ENCODE measurements at places on chromosomes 2 and 18.

DNA sequence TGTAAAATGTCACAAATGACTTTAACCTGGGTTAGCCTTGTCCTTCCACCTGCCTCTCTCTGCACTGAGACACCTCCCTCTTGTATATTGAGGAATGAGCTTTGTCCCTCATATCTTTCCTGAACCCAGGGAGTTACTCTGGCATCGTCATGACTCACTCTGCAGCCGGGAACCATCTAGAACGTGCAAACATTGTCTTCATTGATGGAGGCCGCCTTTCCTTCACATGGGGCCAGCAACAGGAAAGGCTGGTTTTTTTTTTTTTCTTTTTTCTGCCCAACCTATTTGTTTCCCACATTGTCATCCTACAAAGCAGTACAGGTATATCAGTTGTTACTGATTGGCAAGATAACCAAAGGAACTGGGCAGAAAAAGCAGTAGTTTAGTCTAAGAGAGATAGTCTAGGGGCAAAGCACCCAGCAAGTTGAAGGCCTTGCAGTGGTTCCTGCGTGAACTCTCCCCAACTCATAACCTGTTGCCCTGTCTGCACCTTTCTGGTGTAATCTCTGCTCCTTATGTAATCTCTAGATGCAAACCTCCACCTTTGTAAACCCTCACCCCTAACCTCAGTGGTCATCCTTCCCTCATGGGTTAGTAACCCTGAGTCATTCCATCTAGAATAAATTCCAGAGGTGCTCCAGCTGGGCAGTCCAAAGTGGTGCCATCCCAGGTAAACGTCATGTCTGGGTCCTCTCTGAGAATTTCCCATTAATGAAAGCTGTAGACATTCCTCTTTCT is 38.3 kb downstream of the SLC40A1 start:
- DNase-seq, result no peak

GRCh38 chr18:63078471-63078870 is 241.1 kb downstream of the BCL2 start:
- DNase-seq, result no peak

- DNase-seq, result no peak
Observed at GRCh38 chr2:3633982-3634595, 23.9 kb upstream of the ALLC start.

- DNase-seq, result no peak
Observed at GRCh38 chr18:76260941-76261472, 234.0 kb downstream of the ZNF516 start.

DNA sequence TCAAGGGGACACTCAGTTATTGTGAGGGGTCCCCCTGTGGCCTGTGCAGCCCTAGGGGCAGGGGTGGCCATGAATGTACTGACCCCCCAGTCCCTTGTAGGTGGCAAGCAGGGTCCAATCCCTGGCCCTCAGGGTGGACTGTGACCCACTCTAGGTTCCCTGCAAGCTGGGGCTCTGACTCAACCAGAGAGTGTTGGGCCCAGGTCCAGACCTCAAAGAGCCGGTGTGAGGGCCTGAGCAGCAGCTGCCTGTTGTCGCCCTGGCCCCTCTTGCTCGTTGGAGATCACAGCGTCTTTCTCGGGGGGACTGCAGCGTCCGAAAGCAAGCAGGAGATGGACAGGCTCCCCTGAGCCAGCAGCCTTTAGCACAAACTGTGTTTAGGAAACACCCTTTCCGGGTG is 66.8 kb upstream of the ATG16L1 start:
- DNase-seq, result no peak

GRCh38 chr2:156309917-156310316 is 22.6 kb downstream of the NR4A2 start:
- no peak for DNase-seq

All from SK-N-MC (cell line).